ENCODE measurements at places on chromosomes 16 and 17. TPM values are rescaled to one million over a fixed set of nuclear protein-coding genes. Genes with fewer than 3 reads are reported as not detected.

DNA sequence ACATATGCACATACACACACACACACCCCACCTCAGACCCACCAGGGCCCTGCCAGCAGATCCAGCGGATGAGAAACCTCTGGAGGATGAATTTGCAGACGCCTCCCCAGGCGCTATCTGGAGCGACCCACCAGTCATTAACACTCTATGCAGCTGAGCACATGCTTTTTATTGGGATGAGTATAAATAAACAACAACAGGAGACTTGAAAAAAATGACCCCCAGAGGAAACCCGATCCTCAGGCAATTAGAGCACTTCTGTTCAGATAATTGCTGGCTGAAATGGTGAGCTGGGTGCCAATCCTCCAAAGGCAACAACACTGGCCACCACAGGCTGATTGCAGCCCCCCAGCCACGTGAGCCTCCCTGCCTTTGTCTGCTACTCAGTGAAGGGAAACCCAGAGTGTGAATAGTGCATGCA is 32.9 kb downstream of the DYNLRB2 start:
- DNase-seq, result no peak

- no peak for DNase-seq
Observed at GRCh38 chr17:2647957-2648356, 54.5 kb downstream of the PAFAH1B1 start.

- no peak for DNase-seq
Observed at GRCh38 chr17:82890926-82891678, 51.3 kb upstream of the ZNF750 start.

DNA sequence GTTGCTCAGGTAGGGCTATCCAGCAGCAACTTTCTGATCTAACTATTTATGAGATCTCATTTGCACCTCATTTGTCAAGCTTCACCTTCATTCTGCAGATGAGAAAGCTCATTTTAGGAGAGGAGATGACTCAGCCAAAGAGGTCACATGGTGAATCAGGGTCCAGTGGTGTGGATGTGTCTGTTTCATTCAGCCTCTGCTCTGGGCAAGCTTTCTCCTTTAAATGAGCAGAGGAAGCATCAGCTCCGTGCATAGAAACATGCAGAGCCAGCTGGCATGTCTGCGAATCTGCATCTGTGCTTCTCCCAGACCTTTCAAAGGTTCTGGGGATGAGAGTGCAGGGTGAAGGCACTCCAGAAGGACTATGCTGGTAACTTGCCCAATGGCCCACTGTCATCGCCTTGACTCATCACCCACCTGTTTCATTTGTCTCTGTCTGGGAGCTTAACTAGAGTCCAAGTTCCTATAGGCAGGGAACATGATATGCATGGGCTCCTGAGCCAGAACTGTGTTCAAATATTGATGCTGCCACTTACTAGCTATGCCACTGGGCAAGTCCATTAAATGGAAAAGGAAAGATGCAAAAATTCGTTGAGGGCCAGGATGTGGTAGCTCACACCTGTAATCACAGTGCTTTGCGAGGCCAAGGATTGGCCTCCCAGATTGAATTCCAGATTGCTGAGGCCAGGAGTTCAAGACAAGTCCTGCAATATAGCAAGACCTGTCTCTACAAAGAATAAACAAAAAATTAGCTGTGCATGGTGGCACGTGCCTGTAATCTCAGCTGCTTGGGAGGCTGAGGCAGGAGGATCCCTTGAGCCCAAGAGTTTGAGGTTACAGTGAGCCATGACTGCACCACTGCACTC is 67.1 kb upstream of the NLK start:
- DNase-seq, result no peak

GRCh38 chr16:57727610-57728009 is 8.0 kb upstream of the KATNB1 start:
- no peak for DNase-seq

DNA sequence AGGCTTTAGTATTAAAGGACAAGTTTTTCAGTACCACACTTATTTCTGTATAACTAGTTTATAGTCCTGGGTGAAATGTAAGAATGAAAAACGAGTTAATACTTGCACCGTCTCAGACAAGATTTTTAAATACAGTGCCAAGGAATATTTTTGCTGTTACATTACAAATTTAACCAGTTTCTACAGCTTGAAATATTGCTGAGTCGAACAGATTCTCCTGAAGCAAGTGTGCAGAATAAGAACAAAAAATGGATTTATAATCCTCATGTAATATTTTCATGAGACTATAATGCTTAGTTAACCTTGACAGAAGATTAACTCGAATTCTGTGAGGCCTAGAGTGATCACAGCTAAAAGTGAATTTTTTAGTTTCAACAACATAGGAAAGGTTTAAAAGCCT is 3.1 kb downstream of the NETO2 start:
- no peak for DNase-seq

DNA sequence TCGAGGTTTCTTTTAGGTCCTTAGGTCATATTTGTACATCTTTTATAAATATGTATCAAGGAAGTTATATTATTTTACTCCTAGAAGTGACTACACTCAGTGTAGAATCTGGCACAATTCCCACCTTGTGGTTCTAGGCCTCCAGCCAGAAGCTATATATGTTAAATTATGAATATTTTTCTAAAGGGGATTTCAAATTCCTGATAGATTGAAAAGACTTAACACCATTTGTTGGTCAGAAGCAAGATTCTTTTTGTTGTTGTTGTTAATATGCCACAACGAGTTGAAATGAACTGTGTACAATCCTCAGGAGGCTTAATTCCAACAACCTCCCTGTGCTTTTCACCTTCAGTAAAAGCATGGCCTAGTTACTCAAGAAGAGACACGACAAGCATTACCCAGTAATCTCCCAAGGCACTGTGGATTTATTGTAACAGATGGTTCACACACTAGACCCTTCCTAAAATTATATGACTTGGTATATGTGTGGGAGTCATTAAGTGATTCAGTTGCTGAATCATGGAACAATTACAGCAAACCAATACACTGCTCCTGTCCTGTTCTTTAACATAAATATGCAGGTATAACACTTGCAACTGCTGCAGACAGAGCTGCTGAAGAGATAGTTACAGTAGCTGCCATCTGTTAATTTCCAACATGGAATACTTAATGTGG is 964.4 kb upstream of the GOT2 start:
- DNase-seq, result no peak

Gene CCL16
- polyA plus RNA-seq, result 0.19 TPM

GRCh38 chr16:11218604-11218962 is 37.4 kb downstream of the SOCS1 start:
- DNase-seq, result no peak

GRCh38 chr17:1975573-1975972 is 49.6 kb downstream of the RTN4RL1 start:
- no peak for DNase-seq

GRCh38 chr17:4609761-4610160 is 25.4 kb downstream of the SMTNL2 start:
- no peak for DNase-seq

- no peak for DNase-seq
Observed at GRCh38 chr17:65389949-65390348, 171.5 kb downstream of the AXIN2 start.

Gene PYDC1
- polyA plus RNA-seq, result 0.19 TPM

Gene NARF
- 44.1 TPM for polyA plus RNA-seq

DNA sequence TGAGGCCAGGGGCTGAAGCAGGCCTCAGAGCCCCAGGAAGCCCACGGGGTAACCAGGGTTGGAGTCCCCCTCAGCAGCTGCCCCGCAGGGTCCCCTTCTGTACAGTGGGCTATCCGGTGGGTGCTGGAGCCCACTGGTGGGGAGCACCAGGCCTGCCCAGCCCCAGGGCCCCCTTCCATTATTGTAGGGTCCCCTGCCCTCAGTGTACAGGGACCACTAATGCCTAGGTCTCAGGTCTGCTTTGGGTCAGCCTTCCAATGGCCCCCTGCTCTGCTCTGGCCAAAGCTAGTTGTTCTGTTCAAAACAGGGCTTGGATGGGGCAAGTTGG is 1.1 kb downstream of the ADAM11 start:
- no peak for DNase-seq

Measured in large intestine (tissue), 12 donors.